ENCODE measurements at places on chromosomes 5 and 9.
A peak's percentile ranks its signal among the peaks of the same experiment; 100 is the strongest.

- DNase-seq, result peak; percentile 59
These were observed 1.4 kb downstream of the NDUFA8 start for GRCh38 chr9:122158202-122158601.

- no peak for DNase-seq
These were observed 242.2 kb downstream of the PJA2 start for GRCh38 chr5:109167586-109167985.

DNA sequence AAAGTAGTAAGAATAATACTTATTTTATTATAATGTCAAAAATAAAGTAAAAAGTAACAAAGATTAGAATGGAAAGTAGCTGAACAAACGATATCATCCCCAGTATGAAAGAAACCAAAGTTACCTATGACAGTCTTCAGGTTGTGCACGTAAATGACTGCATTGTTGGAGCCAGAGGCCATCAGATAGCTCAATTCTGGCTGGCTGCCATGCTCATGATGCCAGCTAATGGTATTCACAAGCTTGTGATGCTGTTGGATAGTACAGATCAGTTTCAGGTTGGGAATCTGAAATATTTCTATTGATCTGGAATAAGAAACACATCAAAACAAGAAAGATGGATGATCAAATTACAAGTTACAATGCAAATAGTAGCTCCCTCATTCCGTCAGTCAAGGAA, 21.1 kb downstream of the GEMIN5 start:
- no peak for DNase-seq

DNA sequence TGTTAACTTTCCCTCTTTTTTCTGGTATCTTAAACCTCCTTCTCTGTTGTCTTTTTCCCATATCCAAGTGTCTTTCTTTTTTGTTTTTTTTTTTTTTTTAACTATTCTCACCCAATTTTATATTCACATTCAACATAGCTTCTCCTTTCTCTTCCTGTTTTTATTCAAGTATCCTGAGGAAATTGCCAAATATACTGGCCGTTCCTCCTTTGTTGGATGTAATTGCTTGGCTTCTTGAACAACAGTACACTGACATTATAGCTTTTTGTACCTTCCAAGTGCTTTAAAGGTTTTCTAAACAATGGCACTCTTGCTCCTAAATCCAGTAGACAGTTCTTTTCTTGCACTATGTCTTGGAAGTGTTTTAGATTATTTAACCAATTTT, 1146.8 kb downstream of the MAT2B start:
- no peak for DNase-seq

DNA sequence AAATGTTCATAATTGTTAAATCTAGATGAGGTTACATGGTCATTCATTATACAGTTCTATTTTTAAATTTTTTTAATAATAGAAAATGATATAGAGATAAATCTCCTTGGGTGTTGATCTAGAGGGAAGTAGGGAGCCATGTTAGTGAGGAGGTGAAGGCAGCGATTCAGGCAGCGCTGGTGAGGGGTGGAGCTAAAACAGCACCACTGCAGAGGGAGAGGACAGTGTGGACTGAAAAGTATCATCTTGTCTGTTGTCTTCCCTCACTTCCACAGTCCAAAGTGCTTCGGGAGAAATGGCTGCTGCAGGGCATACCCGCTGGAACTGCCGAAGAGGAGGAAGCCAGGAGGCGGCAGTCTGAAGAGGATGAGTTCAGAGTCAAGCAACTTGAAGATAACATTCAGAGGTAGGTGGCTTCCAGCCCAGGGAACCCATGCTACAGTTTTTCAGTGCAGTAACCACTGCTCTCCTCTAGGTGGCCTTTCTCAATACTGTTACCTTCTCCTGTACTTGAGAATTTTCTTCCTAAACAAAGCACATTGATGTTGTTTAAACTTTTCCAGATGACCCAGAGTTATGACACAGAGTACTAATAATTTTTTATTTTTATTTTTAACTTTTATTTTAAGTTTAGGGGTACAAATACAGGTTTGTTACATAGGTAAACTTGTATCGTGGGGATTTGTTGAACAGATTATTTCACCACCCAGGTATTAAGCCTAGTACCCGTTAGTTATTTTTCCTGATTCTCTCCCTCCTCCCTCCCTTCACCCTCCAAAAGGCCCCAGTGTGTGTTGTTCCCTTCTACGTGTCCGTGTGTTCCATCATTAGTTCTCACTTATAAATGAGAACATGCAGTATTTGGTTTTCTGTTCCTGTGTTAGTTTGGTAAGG, 100.5 kb downstream of the PALM2AKAP2 start:
- peak; percentile 7 for DNase-seq

DNA sequence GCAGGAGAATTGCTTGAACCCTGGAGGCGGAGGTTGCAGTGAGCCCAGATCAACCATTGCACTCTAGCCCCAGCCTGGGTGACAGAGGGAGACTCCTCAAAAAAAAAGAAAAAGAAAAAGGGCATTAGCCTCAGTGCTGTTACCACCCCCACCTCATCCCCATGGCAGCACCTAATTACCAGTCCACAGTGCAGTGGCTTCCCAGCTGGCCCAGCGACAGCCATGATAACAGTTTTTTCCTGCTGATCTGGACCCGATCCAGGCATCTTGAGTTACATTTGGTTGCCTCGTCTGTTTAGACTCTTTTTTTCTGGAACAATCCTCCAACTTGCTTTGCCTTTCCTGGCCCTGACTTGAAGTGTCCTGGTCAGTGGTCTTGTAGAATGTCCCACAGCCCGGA, 24.4 kb downstream of the NCS1 start:
- no peak for DNase-seq

DNA sequence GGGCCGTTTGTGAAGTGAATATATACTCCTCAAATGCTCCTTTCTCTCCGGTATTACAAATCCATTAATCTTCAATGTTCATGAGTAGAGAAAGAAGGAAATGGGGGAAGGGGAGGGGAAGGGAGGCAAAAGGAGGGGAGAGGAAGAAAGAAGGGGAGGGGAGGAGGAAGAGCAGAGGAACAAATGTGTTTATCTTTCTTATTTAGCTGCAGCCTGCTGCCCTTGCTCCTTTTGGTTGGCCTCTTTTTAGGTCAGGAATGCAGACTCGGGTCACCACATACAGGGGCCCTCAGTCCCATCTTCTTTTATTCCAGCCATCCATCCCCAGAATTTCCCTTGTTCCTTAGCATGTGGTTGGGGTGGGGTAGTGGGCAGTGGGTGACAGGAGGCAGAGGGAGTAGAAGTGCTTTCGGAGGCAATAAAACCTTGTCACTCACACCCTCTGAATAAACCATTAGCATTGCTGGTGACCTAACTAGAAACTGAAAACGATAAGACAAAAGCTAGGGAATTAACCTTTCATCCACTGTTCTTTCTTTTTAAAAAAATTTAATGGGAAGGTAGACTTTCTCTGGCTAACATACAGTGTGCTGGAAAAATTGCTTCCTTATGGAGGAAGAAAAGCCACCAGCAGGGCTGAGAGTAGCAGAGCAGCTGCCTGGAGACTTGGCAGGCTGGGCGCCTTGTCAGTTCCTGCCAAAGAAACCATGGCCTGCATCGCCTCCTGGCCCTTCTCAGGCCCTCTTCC, 16.8 kb upstream of the PRLR start:
- no peak for DNase-seq

GRCh38 chr9:86333651-86334050, 20.6 kb downstream of the TUT7 start:
- DNase-seq, result no peak

GRCh38 chr9:122453677-122454135, 24.0 kb downstream of the OR1J1 start:
- DNase-seq, result no peak

GRCh38 chr9:111803924-111804323, 9.2 kb upstream of the SHOC1 start:
- DNase-seq, result no peak

DNA sequence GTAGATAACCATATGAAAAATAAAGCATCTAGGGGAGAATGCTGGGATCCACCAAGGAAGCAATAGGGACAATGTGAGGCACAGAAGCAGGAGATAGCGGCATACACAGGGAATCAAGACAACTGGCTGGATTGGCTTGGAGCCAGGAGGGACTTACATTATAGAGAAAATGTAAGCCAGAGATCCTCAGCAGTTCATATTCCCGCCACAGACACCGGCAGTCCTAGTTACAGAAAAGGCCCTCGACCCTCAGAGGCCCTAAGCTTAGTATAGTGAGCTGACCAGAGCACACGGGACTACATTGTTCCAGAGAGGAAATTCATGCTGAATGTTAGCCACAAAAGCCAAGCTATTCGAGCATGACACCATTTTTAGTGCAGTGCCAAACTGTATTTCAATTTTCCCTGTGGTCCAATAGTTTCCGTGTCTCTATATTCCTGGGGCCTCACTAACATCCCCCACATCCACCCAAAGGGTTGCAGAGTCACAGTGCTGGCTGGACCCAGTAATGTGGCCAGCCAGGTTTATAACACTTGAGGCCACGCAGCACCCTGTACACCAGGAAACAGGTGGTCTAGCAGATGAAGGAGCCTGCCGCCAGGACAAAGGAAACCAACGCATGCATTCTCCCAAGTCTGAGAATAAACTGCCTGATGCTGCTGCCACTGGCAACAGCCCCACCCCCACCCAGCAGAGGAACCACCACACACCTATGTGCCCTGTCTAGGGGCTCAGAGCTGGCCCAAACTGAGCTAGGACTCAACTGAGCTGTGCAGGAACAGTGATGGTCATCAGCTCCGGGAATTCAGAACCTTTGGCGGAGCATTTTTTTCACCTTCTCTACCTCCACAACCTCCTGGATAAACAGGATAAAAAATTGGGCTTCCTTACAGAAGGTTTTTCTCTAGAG, 693.2 kb upstream of the CHD1 start:
- DNase-seq, result no peak

GRCh38 chr9:135343136-135343535, 136.4 kb upstream of the PPP1R26 start:
- no peak for DNase-seq

DNA sequence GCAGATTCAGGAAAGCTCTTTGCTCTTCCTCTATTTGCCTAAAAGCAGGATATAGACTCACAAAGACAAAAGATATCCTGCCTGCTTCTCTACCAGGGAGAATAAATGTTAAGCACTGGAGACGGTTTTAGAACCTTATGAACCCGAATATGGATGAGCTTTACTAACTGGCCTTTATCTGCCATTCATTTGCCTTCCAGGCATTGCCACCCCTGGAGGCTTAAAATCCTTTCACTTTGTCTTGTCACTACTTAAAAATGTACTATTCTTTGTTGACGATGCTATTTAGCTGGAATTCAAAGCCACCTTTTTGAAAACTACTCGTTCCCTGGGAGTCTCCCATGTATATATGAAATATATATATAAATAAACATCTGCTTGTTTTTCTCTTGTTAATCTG, 23.2 kb upstream of the LVRN start:
- no peak for DNase-seq

DNA sequence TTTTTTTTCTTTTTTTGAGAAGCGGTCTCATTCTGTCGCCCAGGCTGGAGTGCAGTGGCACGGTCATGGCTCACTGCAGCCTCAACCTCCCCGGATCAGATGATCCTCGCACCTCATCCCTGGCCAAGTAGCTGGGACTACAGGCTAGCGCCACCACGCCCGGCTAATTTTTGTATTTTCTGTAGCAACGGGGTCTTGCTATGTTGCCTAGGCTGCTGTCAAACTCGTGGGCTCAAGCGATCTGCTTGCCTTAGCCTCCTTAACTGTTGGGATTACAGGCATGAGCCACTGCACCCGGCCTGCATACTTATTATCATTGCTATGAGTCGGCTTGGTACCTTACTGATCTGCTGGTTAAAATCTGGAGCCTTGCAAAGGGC, 790 bp upstream of the IARS1 start:
- DNase-seq, result peak; percentile 9

- DNase-seq, result no peak
These were observed 30.1 kb downstream of the GALNT10 start for GRCh38 chr5:154220625-154221024.

GRCh38 chr5:150044329-150044681, 42.0 kb downstream of the CSF1R start:
- DNase-seq, result no peak

DNA sequence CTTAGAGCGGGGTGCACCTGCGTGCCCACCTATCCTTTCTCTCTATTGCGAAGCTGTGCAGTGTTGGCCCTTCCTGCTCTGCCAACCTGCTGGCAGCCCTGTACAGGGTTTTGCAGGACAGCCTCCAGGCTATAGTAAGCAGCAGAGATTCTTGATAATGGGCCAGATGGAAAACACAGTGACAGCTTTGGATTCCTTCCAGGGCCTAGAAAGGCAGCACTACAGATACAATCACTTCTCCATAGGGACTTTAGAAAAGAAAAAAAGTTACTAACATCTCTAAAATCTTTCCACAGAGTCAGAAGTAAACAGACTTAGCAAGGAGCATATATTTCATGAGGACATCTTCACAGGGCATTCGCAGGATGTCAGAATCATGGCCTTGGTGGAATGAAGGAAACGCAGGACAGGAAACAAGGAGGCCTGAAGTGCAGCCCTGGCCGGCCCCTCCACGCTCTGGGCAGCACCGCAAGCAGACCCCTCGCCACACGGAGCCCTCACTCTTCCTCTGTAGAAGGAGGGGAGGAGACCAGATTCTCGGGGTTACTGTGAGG, 172.1 kb upstream of the GAS1 start:
- no peak for DNase-seq

- DNase-seq, result no peak
These were observed 51.8 kb downstream of the EPB41L4B start for GRCh38 chr9:109269081-109269480.

GRCh38 chr9:116990592-116990991, 303.5 kb downstream of the TRIM32 start:
- DNase-seq, result no peak

DNA sequence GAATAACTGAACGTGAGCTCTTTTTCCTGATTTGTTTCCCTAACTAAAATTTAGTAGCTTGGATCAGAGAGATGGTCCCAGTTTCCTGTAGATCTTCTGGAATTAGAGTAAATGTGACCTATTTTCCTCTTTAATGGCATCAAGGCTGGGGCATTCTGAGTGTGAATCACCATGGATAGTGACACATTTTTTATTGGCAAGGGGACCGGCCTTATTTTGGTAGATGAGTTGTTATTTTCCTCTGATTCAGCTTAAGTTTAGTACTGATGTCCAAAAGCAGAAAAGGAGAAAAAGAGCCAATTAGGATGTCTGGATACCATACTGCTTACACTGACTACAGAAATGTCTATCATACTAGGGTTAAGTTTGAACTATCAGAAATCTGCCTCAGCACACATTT, 68.1 kb downstream of the RNF38 start:
- DNase-seq, result no peak

GRCh38 chr9:21287280-21287679, 17.8 kb downstream of the IFNA5 start:
- no peak for DNase-seq
